ACHN (cell line): ENCODE measurements at places on chromosomes 3 and 15.

GRCh38 chr3:180911876-180912303 lies 580 bp upstream of the FXR1 start:
- no peak for DNase-seq

DNA sequence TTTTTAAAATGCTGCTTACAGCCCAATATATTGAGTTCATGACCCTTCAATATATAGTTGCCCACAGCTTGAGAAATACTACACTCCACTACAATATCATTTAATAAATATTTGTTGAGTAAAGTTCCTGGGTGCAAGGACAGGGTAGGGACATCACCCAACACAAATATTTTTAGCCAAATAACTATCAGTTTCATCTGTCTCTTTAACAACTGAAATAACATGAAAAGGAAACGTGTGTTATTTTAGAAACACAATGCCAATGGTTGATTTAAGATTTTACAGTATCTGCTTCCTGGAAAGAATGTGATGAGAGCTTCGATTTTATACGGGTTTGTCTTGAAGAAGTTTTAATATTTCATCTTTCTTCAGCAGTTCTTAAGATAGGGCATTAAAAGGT lies 67.7 kb upstream of the CDV3 start:
- DNase-seq: no peak

DNA sequence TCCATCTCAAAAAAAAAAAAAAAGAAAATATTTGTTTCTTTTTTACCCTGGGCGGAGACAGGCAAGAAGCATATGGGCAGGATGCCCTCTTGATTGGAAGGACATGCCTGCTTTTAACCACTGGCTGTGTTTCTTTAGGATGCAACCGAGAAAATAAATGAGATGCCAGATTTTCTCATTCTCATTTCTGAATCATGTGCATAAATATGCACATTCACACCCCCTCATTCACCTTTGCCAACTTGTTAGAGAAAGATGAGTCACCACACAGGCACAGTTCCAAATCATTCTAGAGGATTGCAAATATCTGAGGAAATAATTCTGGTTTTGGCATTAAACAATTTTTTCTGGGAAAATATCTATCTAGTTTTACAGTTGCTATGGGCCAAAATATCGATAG lies 3.3 kb downstream of the LIPH start:
- DNase-seq: peak; percentile 76

GRCh38 chr15:98731712-98732450 lies 83.5 kb downstream of the IGF1R start:
- no peak for DNase-seq

DNA sequence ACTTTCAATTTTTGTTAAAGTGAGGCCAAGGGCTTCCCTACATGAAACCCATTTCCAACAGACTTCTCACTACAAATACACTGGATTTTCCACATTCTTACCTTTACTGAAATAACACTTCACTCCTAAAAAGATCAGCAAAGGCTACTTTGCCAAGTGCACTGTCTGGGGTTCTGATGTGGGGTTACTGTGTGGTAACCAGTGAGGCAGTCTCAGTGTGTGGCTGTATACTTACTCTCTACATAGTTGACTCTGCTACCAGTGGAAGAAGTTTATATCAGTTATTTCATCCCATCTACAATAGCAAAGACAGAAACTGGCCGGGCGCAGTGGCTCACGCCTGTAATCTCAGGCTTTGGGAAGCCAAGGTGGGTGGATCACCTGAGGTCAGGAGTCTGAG lies 5.6 kb downstream of the WDR82 start:
- DNase-seq: no peak

DNA sequence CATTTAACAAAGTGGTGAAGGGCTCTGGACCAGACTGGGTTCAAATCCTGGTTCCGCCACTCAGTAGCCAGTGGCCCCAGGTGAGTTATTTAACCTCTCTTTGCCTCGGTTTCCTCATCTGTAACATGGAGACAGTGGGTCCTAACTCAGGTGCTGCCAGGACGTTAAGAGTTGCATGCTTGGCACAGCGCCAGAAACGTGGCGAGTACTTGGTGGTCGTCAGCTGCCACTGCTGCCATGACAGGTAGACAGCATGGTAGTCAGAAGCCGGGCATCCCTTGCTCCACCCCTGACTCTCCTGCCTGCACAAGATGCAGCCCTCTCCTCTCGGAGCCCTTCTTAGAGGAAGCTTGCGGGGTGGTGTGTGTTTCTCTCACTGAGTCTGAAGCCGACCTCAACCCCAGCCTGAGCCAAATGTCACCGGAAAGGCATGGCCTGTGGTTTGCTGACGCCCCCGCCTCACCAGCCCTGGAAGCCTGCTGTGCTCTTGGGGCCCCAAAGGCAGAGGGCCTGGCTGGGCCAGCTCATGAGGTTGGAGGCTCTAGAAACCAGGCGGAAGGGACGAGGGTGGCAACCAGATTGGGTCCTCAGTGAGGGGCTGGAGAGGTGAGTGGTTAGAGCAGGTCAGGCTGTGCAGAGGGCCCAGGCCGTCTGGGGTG lies 160.8 kb upstream of the TLE3 start:
- DNase-seq: no peak

GRCh38 chr3:150790629-150791028 lies 27.7 kb upstream of the SIAH2 start:
- DNase-seq: no peak

DNA sequence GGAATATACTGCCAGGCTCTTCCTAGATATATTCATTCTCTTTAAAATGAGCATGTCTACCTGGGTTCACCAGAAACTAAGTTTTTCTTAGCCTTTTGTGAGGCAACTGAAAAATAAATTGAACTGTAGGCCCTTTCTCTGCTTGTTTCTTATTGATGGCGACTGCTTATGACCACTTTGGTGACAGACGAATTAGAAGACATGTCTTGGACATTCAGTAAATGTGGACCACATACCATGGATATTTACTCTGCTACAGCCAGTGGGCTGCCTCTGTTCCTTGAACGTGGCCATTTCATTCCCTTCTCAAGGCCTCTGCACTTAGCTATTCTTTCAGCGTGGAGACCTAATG lies 603 bp upstream of the SELENOK start:
- DNase-seq: no peak

DNA sequence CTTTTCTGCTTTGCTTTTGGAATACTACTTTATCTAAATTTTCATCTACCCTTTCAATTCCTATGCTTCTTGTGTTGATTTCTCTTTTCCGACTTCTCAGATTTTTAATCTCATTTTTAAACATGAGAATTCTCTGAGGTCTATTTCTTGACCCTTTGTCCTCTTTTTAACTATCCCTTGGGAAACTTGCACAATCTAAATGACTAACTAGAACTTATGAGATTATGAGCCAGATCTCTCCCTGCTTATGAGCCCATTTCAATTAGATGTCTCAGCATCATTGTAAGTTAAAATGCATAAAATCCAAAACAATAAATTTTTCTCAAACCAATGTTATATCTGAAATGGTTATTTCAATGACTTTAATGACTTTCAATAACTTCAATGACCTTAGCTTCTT lies 296.9 kb upstream of the AGTR1 start:
- DNase-seq: no peak

DNA sequence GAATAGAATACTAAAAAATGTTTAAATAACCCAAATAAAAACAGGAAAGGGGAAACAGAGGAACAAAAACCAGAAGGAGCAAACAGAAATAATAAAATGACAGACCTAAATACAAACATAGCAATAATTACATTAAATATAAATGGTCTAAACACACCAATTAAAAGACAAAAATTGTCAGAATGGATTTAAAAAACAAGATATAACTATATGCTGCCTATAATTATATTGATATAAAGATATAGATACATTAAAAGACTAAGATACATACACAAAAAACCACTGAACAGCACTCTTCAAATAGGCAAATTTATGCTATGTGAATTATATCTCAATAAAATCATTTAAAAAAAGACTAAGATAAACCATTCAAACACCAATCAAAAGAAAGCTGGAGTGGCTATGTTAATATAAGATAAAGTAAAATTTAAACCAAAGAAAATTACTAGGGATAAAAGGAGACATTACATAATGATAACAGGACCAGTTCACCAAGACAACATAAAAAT lies 168.9 kb downstream of the SMAD6 start:
- no peak for DNase-seq

DNA sequence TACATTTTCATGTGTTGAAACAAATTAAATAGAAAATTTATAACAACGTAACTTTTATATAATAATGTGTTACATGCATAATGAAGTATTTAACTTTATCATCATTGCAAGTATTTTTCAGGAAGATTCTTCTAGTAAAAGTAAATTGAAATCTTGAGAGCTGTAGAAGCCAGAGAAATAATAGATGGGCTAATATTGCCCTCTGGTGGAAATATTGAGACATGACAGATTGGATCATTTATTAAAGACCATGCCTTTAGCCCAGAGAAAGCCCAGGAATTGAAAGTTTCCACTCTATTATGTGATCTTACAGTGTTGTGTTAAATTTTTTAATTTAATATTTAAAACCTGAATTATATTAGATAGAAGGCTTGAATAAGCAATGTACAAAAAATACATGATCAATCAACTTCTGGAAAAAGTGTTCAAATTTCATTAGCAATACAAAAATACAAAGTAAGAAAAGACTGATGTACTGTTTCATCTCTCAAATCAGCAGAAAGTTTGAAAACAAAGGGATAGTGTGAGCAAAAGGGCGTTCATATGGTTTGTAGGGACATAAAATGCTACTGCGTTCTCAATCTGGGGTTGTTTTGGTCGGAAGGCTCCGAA lies 52.7 kb upstream of the SPTSSB start:
- DNase-seq: peak; percentile 32

DNA sequence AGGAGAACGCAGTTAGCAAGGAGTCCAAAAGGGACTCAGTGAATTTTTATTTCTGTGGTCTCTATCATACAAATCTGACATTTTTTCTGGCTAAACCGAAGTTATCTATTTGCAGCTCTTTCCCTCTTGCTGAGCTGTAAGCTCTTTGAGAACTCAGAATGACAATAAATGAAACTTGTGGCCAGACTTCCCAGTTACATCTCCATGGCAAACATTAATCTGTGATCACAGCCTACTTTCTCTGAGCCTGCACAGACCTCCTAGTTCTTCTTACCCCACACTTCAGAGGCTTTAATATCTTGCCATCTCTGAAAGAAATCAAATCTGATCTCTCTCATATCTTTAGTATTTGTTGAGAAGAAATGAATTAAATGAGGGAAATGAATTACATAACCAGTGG lies 58.0 kb downstream of the PLD1 start:
- no peak for DNase-seq

GRCh38 chr15:51226576-51227210 lies 111.7 kb downstream of the CYP19A1 start:
- DNase-seq: no peak

GRCh38 chr3:47884603-47885002 lies 81.7 kb downstream of the DHX30 start:
- DNase-seq: no peak

GRCh38 chr3:195291121-195291520 lies 20.2 kb upstream of the XXYLT1 start:
- DNase-seq: no peak
